ENCODE measurements at places on chromosomes 3 and 15.

GRCh38 chr3:133047980-133048379, 9.8 kb downstream of the TMEM108 start:
- DNase-seq, result no peak

DNA sequence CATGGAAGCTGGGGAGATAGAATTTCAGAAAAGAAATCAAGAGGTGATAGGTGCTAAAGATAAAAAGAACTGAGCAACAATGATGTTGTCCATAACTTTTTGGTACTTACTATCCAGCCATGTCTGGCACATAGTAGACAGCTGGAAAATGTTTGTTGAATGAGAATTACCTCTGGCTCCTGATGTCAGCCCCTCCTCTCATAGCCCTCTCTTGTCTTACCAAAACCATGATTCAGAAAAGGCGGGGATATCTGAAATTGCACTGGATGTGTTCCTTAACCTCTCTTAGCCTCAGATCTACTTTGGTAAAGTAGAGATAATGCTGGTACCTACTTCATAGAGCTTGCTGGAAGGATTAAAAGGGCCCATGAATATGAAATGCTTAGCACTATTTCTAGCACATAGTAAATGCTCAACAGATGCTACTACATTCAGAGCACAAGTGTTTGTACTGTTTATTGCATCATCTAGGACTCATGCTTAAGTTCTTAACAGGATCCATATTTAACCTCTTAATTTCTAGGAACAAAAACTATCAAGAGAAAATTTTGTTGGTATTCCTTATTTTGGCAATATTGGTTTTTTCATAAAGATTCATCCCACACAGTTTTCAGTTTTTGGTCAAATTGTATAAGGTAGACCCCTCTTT, 780.9 kb upstream of the LMCD1 start:
- DNase-seq, result no peak

DNA sequence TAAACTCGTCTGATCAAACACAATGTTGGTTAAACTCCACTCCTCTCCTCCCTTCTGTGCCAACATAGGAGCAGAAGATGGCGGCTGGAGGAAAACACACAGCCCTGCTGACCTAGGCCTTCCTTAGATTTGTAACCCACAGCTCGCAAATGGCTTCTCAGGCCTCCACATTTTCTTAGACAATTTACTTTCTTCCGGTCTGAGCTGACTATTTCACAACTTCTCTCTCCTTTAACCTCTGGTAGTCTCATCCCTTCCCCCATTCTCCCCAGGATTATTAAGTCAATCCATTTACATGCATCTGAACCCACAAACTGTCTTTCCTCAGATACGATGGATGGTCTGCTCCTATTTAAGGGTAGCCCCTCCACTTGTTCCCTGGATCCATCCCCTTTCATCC, 25.7 kb upstream of the ULK4 start:
- DNase-seq, result no peak

GRCh38 chr15:92968926-92969651, 69.0 kb downstream of the CHD2 start:
- no peak for DNase-seq

- DNase-seq, result no peak
Measured at GRCh38 chr15:51313074-51313393, 25.4 kb downstream of the CYP19A1 start.

- no peak for DNase-seq
Measured at GRCh38 chr3:73618461-73618860, 6.3 kb downstream of the PDZRN3 start.

- no peak for DNase-seq
Measured at GRCh38 chr3:194671511-194671899, 486 bp downstream of the LSG1 start.

DNA sequence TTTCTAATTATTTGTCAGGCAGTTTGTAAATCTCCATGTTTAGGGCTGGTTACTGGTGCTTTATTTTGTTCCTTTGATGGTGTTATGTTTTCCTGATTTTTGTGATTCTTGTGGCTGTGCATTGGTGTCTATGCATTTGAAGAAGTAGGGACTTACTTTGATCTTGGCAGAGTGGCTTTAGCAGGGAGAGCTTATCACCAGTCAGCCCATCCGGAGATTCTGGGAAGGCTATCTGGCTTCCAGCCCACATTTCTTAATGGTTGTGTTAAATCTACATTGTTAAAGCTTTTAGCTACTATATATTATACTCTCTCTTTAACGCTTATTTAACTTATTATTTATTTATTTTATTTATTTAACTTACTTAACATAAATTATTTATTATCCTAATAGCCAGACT, 35.1 kb downstream of the FBXL2 start:
- DNase-seq, result no peak

- DNase-seq, result no peak
Measured at GRCh38 chr3:175606650-175607318, 747.6 kb downstream of the NAALADL2 start.

DNA sequence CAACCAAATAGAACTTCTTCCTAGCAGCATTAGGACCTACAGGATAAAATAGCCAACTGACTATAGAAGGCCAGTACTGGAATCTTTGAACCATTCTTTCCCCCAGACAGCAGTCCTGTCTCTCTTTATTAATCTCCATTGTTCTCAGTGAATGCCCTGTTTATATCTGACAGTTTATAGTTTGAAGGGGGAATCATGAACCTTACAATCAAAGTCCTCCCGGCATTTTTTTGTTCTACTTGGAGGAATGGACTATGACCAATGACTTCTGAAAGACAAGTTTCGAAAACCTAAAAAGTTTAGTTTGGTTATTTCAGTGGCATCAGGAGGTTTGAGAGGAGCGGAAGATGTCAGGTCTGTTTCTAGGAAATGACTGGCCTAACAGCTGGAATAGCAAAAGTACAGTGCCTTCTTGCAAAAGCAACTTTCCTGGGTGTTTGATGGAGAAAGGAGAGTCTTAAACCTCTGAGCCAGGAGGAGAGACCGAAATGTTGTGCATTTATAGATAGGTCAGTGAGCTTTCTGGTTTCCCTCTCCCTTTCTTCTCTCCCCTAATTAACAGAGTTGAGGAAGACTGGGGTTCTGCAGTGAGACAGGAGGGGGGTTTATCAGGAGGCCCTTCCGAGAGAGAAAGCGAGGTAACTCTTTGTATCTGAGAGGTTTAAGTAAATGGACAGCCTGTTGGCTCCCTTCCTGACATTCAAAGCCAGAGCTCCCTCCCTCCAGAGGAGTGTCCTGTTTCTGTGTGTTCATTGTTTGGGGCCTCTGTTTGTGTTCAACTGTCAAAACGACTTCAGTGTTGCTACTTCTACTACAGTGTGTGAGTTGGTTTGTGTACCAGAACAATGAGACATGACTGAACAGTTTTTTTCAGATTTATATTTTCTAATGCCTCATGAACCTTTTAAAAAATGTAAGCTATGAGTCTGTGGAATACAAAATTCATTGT, 383.0 kb upstream of the RARB start:
- DNase-seq, result no peak
